Heart right ventricle (tissue), 16 donors: ENCODE measurements at places on chromosomes 5 and 9. TPM values are rescaled to one million over a fixed set of nuclear protein-coding genes. Genes with fewer than 3 reads are reported as not detected.

DNA sequence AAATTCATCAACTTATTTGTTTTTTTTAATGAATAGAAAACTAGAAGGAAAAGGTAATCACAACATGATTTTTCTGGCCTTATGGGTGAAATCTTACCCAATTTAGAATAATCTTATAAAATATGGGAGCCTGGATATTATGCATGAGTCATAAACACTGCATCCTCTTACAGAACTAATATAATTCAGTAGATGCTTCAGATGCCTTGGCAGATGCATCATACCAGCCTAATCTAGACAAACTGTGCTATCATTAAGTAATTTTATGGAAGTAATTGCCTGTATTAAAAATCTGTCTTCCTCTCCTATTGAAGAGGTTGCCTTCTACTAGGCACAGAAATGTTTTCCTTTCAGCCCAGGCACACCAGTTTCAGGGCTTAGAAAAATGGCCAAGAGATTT lies 2384.6 kb upstream of the WWC1 start:
- DNase-seq: no peak

Gene TRIM7
- polyA plus RNA-seq: 3.9 TPM

DNA sequence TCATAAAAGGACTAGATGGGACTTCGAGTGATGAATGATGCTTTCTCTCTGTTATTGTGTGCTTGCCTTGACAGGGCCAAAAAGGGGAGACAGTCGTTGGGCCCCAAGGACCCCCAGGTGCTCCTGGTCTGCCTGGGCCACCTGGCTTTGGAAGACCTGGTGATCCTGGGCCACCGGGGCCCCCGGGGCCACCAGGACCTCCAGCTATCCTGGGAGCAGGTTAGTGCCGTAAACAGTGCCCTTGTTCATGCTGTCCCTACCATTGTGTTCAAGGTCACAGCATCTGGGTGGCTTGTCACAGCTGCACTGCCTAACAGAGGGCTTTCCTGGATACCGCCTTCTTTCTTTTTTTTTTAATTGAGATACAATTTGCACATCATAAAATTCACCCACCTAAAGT lies 48.7 kb upstream of the TGFBR1 start:
- no peak for DNase-seq

Gene TSLP
- polyA plus RNA-seq: 2.8 TPM

DNA sequence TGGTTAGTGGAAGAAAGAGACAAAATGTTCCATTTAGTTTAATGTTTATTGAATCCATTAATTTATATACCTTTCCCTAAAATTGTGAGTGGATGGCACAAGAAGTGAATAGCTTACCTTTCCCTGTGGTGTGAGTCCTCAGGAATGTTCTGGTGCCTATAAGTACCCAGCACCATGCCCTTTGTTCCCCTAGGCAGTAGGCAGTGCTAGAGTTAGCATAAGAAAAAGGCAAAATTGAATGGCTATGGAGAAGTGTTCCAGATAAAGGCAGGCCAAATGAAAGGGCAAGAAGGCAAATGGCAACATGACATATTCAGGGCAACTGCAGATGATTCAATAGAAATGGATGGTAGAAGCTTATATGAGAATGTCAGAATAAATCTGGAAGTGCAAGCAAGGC lies 370.8 kb upstream of the PTGER4 start:
- DNase-seq: no peak

- DNase-seq: no peak
These were observed 547.7 kb downstream of the MAT2B start for GRCh38 chr5:164053123-164053522.

GRCh38 chr9:105039175-105039799 lies 111.3 kb upstream of the ABCA1 start:
- DNase-seq: no peak

- DNase-seq: no peak
These were observed 45.2 kb downstream of the GCNT4 start for GRCh38 chr5:75006865-75007822.
